HT-29 (cell line): ENCODE measurements at places on chromosomes 5 and 9. TPM values are rescaled to one million over a fixed set of nuclear protein-coding genes. Genes with fewer than 3 reads are reported as not detected.

- no peak for DNase-seq
These were observed 476.8 kb upstream of the C9orf72 start for GRCh38 chr9:28050046-28050445.

FOXD4L4 gene
- not detected in 2 replicates for total RNA-seq

DNA sequence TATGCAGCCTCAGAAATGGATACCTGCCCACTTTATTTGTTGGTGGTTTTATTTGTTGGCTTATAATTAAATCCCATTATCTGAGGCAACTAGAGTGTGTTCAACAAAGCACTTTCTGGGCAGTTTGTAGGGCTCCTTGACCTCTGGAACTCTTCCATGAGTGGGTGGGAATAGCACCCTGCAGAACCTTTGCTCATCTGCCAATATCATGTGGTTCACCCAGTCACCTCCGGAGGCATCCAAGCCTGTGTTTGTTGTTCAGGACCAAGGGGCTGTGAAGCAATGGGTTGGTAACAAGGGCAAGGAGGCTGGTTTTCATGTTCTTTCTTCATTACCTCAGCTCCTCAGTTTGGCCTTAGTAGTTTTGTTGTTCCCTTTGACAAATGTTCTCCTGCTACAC, 314.0 kb downstream of the NDUFS4 start:
- DNase-seq: no peak

GRCh38 chr5:55715519-55716078, 3.5 kb upstream of the SLC38A9 start:
- DNase-seq: no peak

DNA sequence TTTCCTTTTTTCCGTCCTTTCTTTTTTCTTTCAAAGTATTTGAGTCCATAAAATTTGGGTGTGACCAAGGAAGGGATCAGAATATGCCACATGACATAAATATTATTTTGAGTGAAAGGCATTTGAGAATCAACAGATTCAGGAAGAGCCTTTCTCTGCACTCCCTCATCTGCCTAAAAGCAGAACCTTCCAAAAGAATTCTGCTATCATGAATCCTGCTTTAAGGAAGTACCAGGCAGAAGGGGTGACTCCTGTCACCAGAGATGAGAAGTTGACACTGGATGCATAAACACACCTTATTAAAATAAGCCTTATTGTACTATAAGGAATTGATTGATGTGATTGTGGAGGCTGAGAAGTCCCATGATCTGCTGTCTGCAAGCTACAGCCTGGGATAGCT, 196.7 kb downstream of the SREK1 start:
- no peak for DNase-seq

- no peak for DNase-seq
These were observed 131.6 kb downstream of the SEMA6A start for GRCh38 chr5:116442931-116443551.

DNA sequence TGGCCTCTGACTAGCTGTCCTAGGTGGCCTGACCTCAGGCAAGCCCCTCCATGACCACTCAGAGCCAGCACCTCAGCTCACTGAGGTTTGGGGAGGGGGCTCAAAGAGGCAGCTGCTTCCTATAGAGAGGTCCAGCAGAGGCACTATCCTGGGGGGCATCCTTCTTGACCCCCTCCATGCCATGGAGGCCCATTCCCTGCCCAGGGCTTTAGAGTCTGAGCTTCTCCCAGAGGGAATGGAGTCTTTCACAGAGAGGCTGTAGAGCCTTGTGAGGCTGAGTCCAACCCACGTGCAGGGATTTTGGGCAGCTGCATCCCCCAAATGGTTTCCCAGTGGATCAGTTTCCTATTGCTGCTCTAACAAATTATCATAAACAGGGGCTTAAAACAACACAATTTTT, 16.9 kb downstream of the IRF1 start:
- no peak for DNase-seq

DNA sequence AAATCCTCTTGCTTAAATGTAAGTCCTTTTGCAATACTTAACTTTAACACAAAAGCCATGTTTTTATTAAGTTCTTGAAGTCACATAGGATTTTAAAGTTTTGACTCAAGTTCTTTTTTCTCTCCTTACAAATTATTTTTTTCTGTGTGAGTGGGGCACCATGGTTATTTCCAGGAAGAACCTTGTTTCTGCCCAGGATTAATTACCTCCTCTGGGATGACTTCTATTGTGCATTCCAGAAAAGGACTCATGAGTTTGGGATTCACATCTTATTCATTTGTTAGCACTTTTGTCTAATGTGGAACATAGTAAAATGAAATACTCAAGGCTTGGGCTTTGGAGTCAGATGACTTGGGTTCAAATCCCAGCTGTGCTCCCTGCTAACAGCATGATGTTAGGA, 421.4 kb upstream of the WWC1 start:
- DNase-seq: no peak

GRCh38 chr9:99576002-99576401, 245.7 kb upstream of the NR4A3 start:
- peak; percentile 19 for DNase-seq

DNA sequence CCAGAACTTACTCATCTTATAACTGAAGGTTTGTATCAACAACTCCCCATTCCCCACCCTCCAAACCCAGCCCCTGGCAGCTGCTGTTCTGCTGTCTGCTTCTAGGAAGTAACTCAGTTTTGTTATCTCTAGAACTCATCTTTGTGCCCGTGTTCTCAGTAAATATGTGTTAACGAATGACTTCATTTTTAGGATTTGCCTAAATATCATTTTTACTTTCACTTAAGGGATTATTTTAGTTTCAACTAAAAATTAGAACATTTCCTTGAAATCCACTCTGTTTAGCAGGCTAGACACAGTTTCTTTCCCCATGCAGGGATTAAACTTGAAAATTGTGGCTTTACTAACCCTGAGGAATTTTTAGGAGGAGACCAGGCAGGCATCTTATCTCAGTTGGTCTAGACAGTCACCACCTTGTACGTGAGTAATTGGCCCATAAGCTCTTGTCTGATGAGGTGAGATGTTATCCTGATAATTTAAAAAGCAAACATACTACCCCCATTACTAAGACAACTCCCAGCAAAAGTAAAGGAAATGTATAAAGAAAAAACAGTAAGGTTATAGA, 68.2 kb upstream of the TNFAIP8 start:
- peak; percentile 68 for DNase-seq

- no peak for DNase-seq
These were observed 486.3 kb upstream of the ZNF462 start for GRCh38 chr9:106376689-106377088.

GRCh38 chr9:133155156-133155555, 8.6 kb downstream of the GBGT1 start:
- no peak for DNase-seq

DNA sequence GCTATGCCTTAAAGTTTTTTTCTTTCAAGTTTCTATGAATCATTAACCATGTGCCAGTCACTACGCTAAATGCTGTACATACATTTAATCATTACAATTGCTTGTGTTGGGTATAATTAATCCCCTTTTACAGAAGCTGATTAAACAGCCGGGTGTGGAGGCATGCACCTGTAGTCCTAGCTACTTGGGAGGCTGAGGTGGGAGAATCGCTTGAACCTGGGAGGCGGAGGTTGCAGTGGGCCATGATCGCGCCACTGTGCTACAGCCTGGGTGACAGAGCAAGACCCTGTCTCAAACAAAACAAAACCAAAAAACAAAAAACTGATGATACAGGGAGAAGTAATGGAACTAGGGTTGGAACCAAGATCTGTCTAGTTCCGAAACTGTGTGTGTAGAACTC, 1.2 kb upstream of the UBE2R2 start:
- no peak for DNase-seq

GRCh38 chr9:113477661-113478060, 14.1 kb downstream of the RGS3 start:
- DNase-seq: no peak

DNA sequence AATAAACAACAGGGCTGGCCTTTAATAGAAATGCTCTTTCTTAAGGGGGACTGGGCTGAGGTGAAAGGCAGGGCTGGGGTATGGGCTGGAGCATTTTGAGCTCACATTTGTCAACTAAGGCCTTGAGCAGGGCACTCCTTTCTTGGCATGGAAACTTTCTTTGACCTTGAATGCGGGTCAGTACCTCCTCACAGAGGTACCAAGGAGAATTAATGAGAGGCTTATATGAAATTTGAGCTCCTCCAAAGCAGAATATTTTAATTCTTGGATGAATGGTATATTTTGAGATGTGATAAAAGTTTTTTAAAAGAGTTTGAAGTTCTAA, 3.1 kb downstream of the CYSTM1 start:
- DNase-seq: no peak

ADAMTS16 gene
- total RNA-seq: not detected in 2 replicates

DNA sequence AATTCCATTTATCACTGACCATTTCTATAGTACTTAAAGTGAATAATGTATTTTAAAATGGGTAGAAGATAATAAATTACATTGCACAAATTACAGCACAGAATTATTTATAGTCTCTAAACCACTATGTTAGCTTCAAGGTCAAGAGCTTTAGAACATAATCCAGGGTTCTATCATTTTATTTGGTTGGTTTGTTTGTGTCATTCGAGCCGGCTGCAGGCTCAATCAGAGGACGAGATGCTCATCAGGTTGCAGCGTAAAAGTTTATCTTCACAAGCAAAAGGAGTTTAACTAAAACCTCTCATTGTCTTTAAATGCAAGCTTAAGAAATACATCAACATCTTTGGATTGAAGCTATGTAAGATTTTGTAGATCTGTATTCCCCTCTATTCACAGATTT, 523.8 kb downstream of the EFNA5 start:
- no peak for DNase-seq

- no peak for DNase-seq
These were observed 77.8 kb upstream of the RAPGEF1 start for GRCh38 chr9:131817627-131818026.
